RWPE2 (cell line): ENCODE measurements at places on chromosomes 6 and 20.
A peak's percentile ranks its signal among the peaks of the same experiment; 100 is the strongest.

DNA sequence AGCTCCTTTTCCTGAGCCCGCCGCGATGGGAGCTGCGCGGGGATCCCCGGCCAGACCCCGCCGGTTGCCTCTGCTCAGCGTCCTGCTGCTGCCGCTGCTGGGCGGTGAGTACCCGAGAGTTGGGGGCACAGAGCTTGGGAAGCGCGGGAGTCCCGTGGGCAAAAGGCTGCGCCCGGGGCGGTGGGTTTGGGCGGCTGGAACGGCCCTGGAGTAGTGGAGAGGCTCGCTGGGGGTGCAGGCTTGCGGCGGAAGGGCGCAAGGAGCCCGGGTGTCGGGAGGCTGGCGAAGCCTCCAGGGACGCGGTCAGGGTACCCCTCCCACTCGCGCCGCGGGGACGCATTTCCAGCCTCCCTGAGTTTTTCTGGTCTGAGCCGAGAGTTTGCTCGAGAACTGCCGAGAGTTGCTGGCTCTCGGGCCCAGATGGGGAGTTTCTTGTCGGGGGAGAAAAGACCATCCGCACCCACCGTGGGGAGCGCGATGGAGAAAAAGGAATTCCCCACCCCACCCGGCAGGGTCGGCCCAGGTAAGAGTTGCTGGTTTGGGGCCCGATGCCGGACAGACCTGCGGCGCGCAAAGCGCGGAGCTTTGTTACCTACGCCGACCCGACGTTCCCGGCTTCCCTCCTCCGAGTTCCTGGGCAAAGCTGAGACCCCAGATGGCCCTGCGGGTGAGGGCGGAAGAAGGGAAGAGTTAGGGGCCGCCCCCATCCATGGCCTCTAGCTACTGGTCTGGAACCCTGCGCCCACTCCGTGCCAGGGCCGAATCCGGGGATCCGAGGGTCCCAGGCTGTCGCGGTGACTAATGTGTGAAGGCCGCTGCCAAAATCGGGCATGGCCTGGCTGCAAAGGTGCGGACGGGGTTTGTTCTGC is 584 bp downstream of the PTK7 start:
- no peak for DNase-seq

GRCh38 chr6:21747441-21747840 is 153.9 kb downstream of the SOX4 start:
- no peak for DNase-seq

DNA sequence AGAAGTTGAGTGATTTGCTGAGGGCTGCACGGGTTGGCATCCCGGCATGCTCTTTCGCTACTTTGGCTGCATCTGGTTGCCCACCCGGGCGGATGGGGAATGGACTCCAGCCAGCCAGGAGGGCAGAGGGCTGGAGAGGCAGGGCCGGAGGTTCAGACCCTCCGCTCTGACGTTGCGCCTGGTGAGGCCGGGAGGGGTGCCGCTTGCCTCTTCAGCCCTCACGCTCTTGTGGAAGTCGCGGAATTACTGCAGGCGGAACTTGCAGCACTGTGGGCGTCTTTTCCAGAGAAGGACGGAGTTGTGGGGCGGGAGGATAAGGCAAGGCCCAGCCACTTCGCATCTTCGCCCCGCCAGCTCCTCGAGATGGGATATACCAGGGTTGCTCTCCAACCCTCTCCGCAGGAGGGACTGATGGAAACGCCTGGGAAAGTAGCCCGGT is 656 bp downstream of the RTEL1 start:
- DNase-seq = no peak

GRCh38 chr20:46341074-46342009 is 33.0 kb upstream of the CDH22 start:
- DNase-seq = no peak

GRCh38 chr20:31661625-31662371 is 24.1 kb downstream of the COX4I2 start:
- peak; percentile 93 for DNase-seq

DNA sequence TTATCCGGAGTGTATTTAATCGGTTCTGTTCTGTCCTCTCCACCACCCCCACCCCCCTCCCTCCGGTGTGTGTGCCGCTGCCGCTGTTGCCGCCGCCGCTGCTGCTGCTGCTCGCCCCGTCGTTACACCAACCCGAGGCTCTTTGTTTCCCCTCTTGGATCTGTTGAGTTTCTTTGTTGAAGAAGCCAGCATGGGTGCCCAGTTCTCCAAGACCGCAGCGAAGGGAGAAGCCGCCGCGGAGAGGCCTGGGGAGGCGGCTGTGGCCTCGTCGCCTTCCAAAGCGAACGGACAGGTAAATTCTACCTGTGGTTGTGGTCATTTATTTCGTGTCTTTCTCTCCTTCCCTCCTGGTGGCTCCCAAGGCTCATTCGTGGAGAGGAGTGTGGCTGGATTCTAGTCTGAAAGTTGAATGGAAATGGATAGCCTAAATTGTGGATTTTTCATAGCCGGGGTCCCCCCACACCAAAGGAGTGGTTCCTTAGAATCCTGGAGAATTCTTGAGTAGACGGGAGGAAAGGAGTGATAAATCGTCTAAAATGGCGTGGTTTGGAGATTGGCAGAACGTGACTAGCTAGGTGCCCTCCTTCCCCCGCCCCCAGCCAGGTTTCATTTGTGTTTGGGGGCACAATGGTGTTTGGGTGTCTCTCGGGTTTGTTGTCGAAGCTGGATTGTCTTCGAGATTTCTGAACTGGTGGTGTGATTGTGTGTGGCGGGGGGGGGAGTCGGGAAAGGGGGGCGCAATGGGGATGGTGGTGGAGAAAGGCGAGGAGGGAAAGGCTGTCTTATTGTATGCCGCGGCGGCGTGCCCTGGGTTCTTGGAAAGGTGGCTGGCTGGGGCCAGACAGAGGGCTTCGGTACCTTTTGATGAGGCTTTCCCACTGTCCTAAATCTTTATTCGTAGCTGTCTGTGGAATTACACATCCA is 673 bp downstream of the MARCKS start:
- peak; percentile 58 for DNase-seq

DNA sequence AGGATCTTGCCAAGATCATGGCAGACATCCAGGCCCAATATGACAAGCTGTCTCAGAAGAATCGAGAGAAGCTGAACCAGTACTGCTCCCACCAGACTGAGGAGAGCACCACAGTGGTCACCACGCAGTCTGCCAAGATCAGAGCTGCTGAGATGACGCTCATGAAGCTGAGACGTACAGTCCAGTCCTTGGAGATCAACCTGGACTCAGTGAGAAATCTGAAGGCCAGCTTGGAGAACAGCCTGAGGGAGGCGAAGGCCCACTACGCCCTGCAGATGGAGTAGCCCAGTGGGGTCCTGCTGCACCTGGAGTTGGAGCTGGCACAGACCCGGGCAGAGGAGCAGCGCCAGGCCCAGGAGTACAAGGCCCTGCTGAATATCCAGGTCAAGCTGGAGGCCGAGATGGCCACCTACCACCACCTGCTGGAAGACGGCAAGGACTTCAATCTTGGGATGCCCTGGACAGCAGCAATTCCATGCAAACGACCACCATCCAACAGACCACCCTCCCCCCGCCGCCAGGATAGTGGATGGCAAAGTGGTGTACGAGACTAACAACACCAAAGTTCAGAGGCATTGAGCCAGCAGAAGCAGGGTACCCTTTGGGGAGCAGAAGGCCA is 44.7 kb upstream of the GRM4 start:
- peak; percentile 29 for DNase-seq

GRCh38 chr6:34142061-34142998 is 3.6 kb downstream of the GRM4 start:
- DNase-seq = no peak

DNA sequence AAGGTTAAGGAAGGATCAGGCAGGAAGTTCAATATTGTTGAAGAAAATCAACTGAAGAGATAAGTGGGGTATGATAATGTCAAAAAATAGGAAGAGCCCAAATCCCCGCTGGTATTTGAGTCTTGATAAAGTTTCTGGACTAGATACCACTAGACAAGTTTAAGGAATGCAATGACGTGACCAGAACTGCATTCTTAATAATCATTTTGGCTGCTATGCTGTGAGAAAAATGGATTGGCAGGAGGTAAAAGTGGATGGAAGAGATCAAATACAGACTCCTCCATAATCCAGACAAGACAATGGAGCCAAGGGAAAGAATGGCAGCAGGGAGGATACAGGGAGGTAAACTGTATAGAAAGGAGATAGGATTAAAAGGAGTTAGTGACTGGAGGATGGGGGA is 128.2 kb downstream of the COL12A1 start:
- no peak for DNase-seq

GRCh38 chr6:108789475-108789874 is 58.7 kb upstream of the ARMC2 start:
- no peak for DNase-seq

DNA sequence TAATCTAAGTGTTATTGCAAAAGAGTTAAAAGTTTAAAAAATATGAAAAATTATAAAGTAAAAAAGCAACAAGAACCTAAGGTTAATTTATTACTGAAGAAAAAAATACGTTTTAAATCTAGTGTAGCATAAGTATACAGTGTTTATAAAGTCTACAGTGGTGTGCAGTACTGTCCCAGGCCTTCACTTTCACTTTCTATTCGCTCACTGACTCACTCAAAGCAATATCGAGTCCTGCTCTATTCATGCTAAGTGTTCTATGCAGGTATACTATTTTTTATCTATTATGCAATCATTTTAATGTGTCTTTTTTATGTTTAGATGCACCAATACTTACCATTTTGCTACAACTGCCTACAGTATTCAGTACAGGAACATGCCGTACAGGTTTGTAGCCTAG is 113.0 kb downstream of the MANEA start:
- DNase-seq = no peak

- DNase-seq = no peak
Measured at GRCh38 chr6:163164175-163164900, 250.2 kb upstream of the QKI start.

DNA sequence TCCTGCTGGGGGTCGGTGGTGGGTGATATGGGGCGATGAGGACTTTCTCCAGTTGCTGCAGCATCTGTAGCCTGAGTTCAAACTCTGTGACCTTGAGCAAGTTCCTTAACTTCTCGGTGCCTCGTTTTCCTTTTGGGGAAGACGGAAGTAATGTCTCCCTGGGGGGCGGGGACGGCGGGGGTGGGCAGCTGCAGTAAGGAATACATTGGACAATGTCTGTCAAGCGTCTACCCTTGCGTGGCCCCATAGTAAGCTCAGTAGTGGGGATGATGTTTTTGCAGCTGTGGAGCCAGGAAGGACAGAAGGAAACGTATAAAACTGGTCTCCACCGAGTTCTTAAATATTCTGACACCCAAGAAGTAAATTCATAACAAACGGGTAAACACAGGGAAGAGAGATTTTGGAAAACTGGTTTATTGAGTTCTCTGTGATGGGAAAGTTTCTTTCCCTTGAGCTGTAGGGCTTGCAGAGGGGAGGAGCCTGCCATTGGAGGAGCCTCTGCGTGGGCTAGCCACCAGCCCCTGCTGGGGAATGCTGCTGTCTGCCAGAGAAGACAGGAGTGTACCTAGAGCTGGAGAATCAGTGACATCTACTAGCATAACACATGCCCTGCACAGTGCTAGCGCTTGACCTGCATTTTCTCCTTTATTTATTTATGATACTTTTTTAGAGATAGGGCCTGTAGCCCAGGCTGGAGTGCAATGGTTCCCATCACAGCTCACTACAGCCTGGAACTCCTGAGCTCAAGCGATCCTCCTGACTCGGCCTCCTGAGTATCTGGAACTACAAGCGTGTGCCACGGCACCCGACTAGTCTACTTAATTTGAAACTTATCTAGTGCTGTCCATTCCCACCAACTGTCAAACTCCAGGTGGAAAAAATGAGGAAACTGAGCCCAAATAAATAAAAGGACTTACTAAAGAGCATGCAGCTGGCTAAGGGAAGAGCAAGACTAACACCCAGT is 1.2 kb upstream of the ACSS1 start:
- DNase-seq = peak; percentile 35

DNA sequence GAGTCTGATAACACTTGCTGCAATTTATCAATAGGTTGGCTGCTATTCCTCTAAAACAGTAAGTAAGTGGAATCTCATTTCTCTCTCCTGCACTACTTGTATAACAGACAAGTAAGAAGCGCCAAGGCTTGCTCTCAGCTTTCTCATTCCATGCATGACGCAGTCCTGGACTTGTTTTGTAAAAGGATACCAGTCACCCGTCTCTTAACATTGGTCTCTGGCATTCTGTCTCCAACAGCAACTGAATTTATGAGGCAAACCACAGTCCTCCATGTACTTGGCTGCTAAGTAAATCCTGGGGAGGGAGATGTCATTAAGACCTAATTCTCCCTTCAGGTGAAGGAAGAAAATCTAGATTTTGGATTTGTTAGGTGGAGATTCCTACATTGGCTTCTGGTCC is 115.4 kb downstream of the OPN5 start:
- no peak for DNase-seq

- DNase-seq = no peak
Measured at GRCh38 chr6:2917801-2918445, 14.8 kb upstream of the SERPINB9 start.

- no peak for DNase-seq
Measured at GRCh38 chr6:136823128-136823660, 802 bp downstream of the PEX7 start.

GRCh38 chr6:101528801-101529200 is 135.3 kb downstream of the GRIK2 start:
- no peak for DNase-seq

DNA sequence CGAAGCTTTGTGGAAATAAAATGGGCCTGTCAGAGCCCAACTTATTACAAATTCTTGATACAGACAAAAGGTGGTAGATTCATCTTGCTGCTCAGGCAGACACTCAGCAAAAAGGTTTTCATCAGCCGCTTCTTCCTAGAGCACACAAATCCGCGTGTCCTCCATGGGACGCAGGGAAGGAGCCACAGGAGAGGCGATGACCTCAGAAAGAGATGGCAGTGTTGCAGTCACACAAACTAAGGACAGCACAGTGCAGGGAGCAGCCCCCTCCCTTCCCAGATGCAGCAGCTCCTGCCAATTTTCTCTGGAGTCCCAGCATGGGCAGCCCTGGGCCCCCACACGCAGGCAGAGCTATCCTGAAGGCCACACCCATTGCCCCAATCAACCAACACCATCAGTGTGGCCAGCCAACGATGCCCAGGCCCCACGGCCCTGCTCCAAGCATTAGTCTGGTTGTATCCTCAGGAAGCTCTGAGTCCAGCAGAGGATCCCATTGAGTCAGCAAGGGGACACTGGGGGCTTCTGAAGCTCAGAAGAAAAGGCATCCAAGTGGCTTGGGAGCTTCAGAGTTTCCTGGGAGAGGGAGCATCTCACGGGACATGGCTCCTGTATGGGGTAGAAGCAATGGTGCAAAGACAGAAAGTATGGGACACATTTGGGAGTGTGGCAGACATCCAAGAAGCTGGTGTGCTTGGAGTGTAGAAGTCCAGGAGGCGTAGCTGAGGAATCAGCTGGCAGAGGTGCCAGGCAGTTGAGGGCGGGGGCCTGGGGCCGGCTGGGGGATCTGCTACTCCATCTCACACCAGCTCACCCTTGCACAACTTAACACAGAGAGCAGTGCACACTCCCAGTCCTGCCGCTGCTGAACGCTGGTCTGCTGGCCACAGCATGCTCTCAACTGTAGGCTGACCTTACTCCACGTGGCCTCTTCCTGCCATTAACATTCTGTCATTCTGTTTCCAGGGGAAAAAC is 142.1 kb upstream of the CST7 start:
- DNase-seq = no peak
